GM12878 (cell line): ENCODE measurements at places on chromosomes 5 and 9. TPM values are rescaled to one million over a fixed set of nuclear protein-coding genes. Genes with fewer than 3 reads are reported as not detected.

Gene LMX1B
- 0.03 TPM in 1 of 2 replicates, not detected in the other for total RNA-seq

GRCh38 chr5:10446490-10446889 is 4.8 kb downstream of the ROPN1L start:
- H3K27ac ChIP-seq, result no peak overlapping the region
- H3K36me3 ChIP-seq, result no peaks in the 10 kb centered on the region
- H3K4me3 ChIP-seq, result no peak overlapping the region
- no peak for DNase-seq
- H3K4me1 ChIP-seq, result peaks cover 4% of the 10 kb centered on the region

- H3K27ac ChIP-seq, result no peak overlapping the region
- no peak for DNase-seq
- no peaks in the 10 kb centered on the region for H3K36me3 ChIP-seq
- H3K4me1 ChIP-seq, result no peaks in the 10 kb centered on the region
- H3K27me3 ChIP-seq, result no peaks in the 10 kb centered on the region
These were observed 96.3 kb upstream of the TMEM161B start for GRCh38 chr5:88364991-88365390.

Gene POLK
- total RNA-seq, result 25.6 and 26.6 TPM in 2 replicates

Gene ALDH1A1
- 0.21 and 0.54 TPM in 2 replicates for total RNA-seq

GRCh38 chr5:66551945-66552344 is 44.2 kb upstream of the MAST4 start:
- H3K36me3 ChIP-seq, result no peaks in the 10 kb centered on the region
- no peak overlapping the region for H3K27ac ChIP-seq
- H3K27me3 ChIP-seq, result no peaks in the 10 kb centered on the region

- no peaks in the 10 kb centered on the region for H3K4me1 ChIP-seq
- no peaks in the 10 kb centered on the region for H3K27me3 ChIP-seq
- no peak overlapping the region for H3K4me3 ChIP-seq
- no peak for DNase-seq
These were observed 617.9 kb upstream of the CTNND2 start for GRCh38 chr5:12522116-12522515.

- DNase-seq, result no peak
- H3K4me3 ChIP-seq, result no peak overlapping the region
- H3K36me3 ChIP-seq, result no peaks in the 10 kb centered on the region
These were observed 508.0 kb downstream of the GADD45G start for GRCh38 chr9:90112788-90113187.

DNA sequence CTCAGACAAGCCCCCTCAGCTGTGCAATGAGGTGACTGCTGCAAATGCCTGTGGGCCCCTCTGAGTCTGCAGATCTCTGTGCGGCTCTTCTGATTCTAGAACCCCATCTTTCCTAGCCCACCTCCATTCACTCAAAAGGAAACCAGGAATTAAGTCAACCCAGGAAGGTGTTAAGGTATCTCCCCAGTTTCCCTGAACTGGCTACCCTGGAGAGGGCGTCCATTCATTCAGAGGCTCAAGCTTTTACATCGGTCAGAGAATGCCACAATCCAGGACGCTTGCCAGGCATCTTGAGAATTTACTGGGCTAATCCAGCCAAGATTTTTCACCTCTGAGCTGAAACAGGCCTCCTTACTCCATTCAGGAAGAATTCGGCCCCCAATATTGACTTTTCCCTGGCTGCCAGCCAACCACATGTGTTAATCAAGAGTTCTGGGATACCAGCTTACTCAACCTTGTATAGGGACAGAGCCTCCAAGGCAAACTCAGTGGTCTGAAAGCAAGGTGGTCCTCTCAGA is 889 bp upstream of the ADAMTS12 start:
- H3K27me3 ChIP-seq, result no peaks in the 10 kb centered on the region
- H3K4me1 ChIP-seq, result peaks cover 5% of the 10 kb centered on the region
- DNase-seq, result no peak
- no peak overlapping the region for H3K27ac ChIP-seq

Gene BRINP1
- not detected in 2 replicates for total RNA-seq

- no peaks in the 10 kb centered on the region for H3K36me3 ChIP-seq
- H3K27ac ChIP-seq, result no peak overlapping the region
- no peak overlapping the region for H3K4me3 ChIP-seq
- DNase-seq, result no peak
- no peaks in the 10 kb centered on the region for H3K27me3 ChIP-seq
These were observed 29.0 kb downstream of the MEIKIN start for GRCh38 chr5:131916481-131916880.

DNA sequence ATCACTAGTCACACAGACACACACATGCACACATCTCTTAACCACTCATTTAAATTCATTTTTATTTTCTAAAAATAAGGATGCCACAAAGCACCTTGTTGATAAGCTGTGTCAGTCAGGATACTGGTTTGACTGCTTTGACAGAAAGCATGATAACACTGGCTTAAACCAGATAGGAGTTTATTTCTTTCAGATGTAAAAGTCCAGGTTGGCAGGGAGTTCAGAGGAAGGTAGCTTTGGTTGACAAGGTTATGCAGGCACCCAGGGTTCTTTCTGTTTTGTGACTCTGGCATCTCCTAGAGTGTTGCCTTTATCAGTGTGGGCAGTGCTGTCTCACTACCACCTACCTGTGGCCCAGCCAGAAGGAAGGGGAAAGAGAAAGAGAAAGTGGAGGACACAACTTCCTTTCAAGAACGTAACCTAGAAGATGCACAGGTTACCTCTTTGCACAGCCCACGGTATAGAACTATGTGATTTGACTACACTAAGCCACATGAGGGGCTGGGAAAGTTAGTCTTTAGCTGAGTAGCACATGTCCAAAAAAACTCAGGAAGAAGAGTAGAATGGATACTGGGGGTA is 334.7 kb downstream of the OSTF1 start:
- no peaks in the 10 kb centered on the region for H3K36me3 ChIP-seq
- DNase-seq, result no peak
- H3K27me3 ChIP-seq, result no peaks in the 10 kb centered on the region
- no peaks in the 10 kb centered on the region for H3K4me1 ChIP-seq
- H3K27ac ChIP-seq, result no peak overlapping the region

DNA sequence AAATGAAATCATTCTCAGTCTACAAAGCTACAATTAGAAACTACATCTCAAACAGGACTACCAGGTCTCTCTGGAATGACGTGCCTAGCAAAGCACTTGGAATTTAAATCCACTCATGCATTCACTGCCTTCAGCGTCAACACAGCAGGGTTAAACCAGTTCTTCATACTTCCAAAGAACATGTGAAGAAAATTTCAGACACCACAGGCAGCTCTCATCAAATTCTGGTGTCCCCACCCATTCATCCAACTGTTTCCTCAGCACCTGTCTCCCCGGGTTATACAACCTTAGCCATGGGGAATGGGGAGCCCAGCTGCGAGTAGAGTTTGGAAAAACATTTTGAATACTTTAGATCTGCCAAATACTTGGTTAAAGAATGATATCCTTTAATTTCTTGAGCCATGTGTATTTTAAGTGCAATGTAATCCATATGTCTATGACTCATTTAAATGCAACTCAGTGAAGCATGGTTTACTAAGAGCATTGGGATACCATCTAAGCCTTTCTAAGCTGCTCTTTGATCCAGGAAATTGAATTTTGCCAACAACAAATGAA is 17.5 kb downstream of the ADAM19 start:
- DNase-seq, result no peak
- peaks cover 3% of the 10 kb centered on the region; the same call in 1 of the 2 replicates for H3K36me3 ChIP-seq
- no peak overlapping the region for H3K4me3 ChIP-seq
- H3K4me1 ChIP-seq, result peaks cover 24% of the 10 kb centered on the region
- H3K27ac ChIP-seq, result no peak overlapping the region
- H3K27me3 ChIP-seq, result no peaks in the 10 kb centered on the region

Gene PITX1
- 0.77 and 1.1 TPM in 2 replicates for total RNA-seq

DNA sequence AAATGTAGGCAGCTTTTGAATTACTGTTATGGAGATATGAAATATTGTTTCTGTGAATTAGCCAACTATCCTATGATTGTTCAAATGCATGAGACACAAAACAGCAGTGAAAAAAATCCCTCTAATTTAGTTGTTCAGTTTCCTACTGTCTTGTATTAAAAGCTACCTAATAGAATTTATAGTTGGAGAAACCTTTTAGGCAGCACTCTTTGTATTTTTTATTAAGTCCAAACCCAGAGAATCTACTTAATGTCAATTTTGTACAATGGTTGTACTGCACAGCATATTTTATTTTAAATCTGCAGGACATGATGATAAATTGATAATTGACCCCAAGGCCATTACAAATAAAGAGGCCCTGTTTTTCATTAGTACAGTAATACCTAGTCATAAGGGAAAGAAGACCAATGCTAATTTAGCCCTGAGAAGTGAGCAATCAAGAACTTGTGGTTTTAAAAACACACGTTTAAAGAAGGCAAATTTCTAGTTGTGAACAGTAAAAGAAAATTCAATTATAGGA is 607.5 kb downstream of the ISL1 start:
- no peak for DNase-seq
- H3K4me1 ChIP-seq, result no peaks in the 10 kb centered on the region
- no peak overlapping the region for H3K27ac ChIP-seq
- H3K4me3 ChIP-seq, result no peak overlapping the region
- H3K27me3 ChIP-seq, result no peaks in the 10 kb centered on the region

GRCh38 chr5:179142434-179143198 is 82.4 kb downstream of the ZNF354C start:
- H3K27me3 ChIP-seq, result no peaks in the 10 kb centered on the region
- no peak for DNase-seq
- no peaks in the 10 kb centered on the region for H3K4me1 ChIP-seq
- H3K27ac ChIP-seq, result no peak overlapping the region

DNA sequence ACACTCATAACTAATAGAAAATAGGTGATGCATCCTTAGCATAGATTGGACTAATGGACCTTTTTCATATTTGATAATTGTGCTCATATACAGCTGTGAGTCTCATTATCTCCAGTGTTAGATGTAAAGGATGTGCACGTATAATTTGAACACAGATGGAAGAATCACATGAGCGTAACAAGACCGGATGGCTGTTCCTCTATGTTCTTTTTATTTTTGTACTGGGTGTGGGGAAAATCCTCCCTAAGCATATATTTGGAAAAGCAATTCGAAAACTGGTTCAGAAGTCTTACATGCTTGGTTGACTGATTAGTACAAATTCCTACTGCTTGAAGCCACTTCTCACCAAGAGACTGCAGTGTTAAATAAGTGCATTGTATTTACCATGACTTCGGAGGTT is 230.2 kb downstream of the AOPEP start:
- DNase-seq, result no peak
- H3K27me3 ChIP-seq, result no peaks in the 10 kb centered on the region
- H3K4me3 ChIP-seq, result no peak overlapping the region
- H3K36me3 ChIP-seq, result no peaks in the 10 kb centered on the region
- no peak overlapping the region for H3K27ac ChIP-seq
- H3K4me1 ChIP-seq, result no peaks in the 10 kb centered on the region

Gene TEX48
- not detected in 2 replicates for total RNA-seq

Gene PPP1R26
- 0.35 and 0.54 TPM in 2 replicates for total RNA-seq

Gene GLRA1
- not detected in 2 replicates for total RNA-seq

Gene PKD2L2
- 0.36 TPM in 1 of 2 replicates, not detected in the other for total RNA-seq
